ENCODE measurements at places on chromosomes 2 and 18. TPM values are rescaled to one million over a fixed set of nuclear protein-coding genes. Genes with fewer than 3 reads are reported as not detected.

- DNase-seq: peak; percentile 43
These were observed 106.2 kb upstream of the DLX2 start for GRCh38 chr2:172208791-172209325.

DNA sequence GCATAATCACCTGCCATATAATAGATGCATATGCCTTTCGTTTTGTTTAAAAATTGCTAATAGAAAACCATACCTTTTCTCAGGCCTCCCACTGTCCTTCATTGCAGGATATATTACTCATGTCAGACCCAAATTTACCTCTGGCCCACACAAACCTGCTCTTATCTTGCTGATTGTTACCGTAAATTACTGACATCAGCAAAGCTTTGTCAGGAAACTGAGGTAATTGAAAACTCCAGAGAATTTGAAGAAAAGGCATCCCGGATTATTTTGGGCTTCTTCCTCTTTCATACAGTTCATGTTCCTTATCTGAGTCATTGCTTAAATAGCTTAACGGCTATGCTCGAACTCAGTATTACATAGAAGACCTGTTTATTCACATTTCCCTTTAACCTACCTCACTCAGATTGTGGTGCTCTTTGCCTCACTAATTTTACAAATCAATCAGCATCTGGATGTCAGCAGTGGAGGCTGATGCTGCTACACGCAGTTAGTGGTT, 145.7 kb downstream of the ZEB2 start:
- no peak for DNase-seq

FOXI3 gene
- total RNA-seq: not detected

PROKR1 gene
- not detected for total RNA-seq

- no peak for DNase-seq
These were observed 100.2 kb downstream of the SRBD1 start for GRCh38 chr2:45510701-45511420.

RAD51AP2 gene
- not detected for total RNA-seq

ITGA6 gene
- 4.0 TPM for total RNA-seq

PKP4 gene
- 33.3 TPM for total RNA-seq

DNA sequence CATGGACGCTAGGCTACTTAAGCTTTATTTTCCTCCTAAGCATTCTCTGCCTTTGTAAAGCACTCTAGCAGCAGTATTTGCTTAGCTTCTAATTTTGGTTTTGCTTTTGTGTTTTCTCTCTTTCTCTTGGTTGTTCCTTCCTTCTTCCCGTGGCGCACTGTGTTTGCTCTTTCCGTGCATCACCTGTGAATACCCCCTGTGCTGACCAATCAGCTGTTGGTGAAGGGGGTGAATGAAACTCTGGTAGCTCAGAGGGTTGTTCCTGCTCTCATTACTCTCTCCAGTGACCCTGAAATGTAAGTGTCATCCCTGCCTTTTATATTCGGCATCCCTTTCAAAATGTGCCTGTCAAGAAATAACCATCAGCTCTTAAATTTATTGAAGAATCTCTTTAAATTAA, 45.5 kb upstream of the TNFRSF11A start:
- DNase-seq: no peak

DNA sequence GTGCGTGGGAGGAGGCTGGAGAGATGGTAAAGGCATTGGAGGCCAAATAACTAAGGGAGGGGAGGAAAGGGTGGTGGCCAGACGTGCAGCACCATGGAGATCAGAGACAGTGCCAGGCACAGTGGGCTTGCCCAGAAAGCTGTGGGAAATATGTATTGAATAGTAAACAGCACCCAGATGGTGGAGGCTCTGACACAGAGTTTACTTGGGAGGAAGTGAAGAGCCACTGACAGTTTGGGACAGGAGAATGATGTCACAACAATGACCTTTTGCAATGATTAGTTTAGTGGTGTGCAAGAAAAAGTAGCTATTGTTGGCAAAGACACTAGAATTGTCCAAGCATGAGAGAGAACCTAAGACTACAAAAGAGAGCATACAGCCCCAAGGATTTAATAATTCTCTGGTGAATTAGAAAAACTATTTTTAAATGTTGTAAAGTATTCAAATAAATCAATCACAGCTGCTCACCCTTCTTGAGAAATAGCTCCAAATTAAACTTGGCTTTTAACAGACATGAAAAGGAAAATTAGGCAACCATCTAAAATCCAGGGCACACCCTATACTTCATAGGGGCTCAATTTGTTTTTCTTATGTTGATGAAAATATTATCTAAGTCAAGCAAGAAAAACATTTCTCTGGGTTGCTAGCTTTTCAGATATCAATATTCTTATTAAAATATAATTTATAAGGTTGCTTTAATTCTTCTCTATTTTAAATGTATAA, 458.7 kb upstream of the HNRNPA3 start:
- no peak for DNase-seq

GRCh38 chr18:77784759-77785379, 535.2 kb downstream of the GALR1 start:
- no peak for DNase-seq

DNA sequence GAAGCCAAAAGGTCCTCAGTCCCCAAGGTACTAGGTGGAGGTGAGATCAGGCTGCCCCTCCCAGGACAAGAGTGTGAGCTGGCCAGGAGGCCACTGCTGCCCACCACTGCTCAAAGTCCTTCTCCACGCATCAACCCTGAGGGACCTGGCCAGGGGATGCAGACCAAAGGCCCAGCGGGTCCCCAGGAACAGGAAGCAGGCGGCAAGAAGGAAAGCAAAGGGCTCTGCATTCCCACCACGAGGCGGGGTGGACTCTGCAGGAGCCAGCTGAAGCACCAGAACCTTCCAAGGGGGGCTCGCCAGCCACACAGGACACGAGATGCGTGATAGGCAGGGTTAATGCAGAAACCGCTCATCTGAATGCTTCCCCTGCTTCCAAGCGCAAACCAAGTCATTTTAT, 67.4 kb downstream of the TFCP2L1 start:
- DNase-seq: no peak

GRCh38 chr2:197191177-197191939, 119.2 kb downstream of the ANKRD44 start:
- peak; percentile 61 for DNase-seq

GRCh38 chr18:8948471-8949149, 153.9 kb upstream of the NDUFV2 start:
- peak; percentile 89 for DNase-seq

DNA sequence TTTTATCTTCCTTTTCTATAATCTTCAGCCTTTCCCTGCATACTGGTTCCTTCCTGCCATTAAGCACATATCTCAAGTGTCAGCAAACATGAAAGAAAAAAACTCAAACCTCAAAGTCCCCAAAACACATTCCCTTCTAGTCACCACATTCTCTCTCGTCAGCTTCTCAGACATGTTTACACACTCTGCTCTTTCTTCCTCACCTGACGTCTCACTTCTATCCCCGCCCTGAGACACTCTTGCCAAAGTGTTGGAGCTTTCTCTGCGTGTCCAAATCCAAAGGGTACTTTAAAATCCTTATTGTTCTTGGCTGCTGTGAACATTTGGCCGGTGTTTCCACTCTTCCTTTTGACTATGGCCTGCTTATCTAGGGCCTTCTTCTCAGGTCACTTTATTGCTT, 47.9 kb downstream of the SOX11 start:
- no peak for DNase-seq

GRCh38 chr2:190447766-190448165, 39.6 kb downstream of the MFSD6 start:
- DNase-seq: no peak

SH3RF3 gene
- 8.4 TPM for total RNA-seq

SMYD1 gene
- total RNA-seq: not detected

DNA sequence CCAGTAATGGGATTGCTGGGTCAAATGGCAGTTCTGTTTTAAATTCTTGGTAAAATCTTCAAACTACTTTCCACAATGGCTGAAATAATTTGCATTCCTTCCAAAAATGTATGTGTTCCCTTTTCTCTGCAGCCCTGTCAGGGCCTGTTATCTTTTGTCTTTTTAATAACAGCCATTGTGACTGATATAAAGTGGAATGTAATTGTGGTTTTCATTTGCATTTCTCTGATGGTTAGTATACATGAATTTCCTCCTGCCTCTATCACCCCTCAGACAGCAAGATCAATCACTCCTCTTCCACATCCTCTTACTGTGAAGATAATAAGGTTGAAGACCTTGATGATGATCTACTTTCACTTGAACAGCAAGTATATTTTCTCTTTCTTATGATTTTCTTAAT, 304.8 kb upstream of the FSIP2 start:
- peak; percentile 35 for DNase-seq

DNA sequence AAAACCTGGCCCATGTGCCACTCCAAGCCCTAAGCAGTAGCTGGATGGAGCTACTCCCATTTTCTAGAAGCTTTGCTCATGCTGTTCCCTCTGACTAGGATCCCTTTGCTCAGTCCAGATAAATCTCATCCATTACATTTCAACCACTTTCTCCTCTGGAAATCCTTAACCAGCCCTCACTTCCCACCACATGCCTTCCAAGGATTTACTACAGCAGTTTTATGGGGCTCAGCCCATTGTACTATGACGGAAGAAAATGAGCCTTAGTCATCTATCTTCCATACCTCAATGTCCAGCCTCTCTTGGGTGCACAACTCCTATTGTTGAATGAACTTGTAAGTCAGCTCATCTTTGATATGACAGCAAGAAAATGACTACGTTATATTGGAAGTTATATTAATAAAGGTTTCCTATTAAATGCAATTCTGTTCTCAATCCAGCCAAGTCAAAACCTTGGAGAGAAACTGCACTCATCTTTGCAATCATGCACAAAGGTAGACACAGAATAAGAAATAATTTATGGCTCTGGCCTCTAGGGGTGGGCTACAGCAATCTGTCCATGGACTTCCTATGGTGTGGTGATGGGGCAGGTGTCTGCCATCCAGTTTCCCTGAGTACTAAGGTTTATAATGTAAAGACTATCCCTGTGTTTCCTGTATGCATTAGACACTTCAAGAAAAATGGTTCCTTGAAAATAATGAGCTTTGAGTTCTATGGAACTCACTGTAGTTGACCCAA, 3.4 kb downstream of the B4GALT6 start:
- DNase-seq: peak; percentile 40

DNA sequence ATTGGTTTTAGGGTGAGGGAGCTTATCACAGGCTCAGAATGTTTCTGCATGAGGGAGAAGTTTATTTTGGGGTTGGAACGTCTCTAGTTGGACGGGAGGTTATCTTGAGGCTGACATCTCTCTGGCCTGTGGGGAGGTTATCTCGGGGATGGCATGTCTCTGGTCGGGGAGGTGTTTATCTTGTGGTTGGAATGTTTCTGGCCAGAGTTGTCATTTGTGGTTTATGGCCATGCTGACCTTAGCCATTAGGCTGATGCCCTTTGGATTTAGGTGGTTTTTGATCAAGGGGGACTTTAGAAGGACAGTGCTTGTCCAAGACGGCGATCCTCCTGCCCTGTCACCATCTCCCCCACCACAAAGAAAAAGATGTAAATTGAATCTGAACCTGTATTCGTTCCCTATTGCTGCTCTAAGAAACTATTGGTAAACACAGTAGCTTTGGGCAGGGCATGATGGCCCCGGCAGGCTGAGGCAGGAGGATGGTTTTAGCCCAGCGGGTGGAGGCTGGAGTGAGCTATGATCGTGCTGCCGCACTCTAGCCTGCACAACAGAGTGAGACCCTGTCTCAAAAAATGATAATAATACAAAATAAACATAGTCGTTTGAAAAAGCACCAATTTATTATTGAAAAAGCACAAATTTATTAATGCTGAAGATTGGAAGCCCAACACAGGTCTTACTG, 17.8 kb upstream of the MPPE1 start:
- DNase-seq: no peak

GRCh38 chr18:1539276-1539675, 634.6 kb downstream of the ADCYAP1 start:
- DNase-seq: no peak

- DNase-seq: no peak
These were observed 252.8 kb downstream of the LDLRAD4 start for GRCh38 chr18:13471198-13471845.

NTSR2 gene
- not detected for total RNA-seq

GNLY gene
- total RNA-seq: not detected

DNA sequence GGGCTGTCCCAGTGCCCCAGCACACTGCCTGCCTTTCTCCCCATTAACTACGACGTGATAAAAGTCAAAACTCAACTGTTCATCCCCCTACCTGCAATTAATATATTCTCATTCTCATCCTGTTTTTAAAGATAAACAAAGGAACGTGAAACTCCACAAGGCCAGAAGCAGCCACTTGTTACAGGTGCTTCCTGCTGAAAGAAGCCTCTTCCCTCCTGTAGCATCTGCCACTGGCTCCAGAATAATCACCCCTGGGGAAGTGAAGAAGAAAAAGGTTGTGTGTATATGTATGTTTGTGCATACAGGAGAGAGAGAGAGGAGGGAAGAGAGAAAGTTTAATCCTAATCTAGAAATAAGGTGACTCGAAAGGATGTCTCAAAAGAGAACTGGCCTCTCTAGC, 27.1 kb downstream of the KIAA2012 start:
- no peak for DNase-seq

DNA sequence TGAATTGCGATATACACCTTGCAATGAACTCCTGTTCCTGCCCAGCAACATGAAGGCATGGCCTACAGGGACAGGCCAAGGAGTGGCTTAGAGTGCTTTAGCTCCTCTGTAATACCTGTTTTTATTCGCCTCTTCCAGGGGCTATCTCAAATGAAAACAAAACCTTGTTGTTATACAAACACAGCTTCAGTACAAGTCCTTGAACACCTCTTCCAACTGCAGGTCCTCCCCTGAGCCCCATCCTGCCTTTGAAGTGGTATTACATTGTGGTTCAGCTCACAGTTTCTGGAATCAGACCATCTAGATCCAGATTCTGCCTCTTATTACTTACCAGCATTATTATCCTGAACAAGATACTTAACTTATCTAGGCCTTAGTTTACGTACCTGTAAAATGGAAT, 83.0 kb upstream of the HNRNPA3 start:
- DNase-seq: no peak

- DNase-seq: no peak
These were observed 1.9 kb downstream of the REV1 start for GRCh38 chr2:99487906-99488305.

GRCh38 chr18:54255141-54255540, 14.2 kb upstream of the POLI start:
- no peak for DNase-seq

- no peak for DNase-seq
These were observed 976.2 kb upstream of the FANCL start for GRCh38 chr2:59217360-59217759.

- peak; percentile 82 for DNase-seq
These were observed 30.8 kb upstream of the ZNF396 start for GRCh38 chr18:35407871-35408481.

- DNase-seq: no peak
These were observed 10.0 kb downstream of the FOXI3 start for GRCh38 chr2:88442473-88442872.

- DNase-seq: no peak
These were observed 85.6 kb downstream of the ABI2 start for GRCh38 chr2:203413796-203414195.

IWS1 gene
- 37.7 TPM for total RNA-seq

DNA sequence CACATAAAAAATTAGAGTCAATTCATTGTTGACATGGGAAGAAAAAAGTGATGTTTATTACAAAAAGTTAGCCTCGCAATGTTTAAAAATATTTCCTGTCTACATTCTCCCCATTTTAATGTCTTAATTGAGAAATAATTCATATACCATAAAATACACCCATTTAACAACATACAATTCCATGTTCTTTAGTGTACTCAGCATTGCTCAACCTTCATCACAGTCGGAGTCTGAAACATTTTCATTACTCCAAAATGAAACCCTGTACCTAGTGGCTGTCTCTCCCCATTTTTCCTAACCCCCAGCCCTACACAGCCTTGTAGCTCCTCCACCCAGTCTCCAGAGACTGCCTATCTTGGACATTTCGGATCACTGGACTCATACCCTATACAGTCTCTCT, 103.9 kb upstream of the CBLN2 start:
- no peak for DNase-seq

GPR45 gene
- not detected for total RNA-seq

PTRHD1 gene
- 23.7 TPM for total RNA-seq

SLC9A2 gene
- under 0.01 TPM for total RNA-seq

MCM6 gene
- 39.1 TPM for total RNA-seq
